ENCODE measurements at places on chromosomes 5 and 9.

GRCh38 chr5:17364987-17365810 lies 132.8 kb upstream of the TAF11L2 start:
- DNase-seq: no peak

GRCh38 chr9:124198331-124198730 lies 59.4 kb upstream of the NEK6 start:
- DNase-seq: no peak

DNA sequence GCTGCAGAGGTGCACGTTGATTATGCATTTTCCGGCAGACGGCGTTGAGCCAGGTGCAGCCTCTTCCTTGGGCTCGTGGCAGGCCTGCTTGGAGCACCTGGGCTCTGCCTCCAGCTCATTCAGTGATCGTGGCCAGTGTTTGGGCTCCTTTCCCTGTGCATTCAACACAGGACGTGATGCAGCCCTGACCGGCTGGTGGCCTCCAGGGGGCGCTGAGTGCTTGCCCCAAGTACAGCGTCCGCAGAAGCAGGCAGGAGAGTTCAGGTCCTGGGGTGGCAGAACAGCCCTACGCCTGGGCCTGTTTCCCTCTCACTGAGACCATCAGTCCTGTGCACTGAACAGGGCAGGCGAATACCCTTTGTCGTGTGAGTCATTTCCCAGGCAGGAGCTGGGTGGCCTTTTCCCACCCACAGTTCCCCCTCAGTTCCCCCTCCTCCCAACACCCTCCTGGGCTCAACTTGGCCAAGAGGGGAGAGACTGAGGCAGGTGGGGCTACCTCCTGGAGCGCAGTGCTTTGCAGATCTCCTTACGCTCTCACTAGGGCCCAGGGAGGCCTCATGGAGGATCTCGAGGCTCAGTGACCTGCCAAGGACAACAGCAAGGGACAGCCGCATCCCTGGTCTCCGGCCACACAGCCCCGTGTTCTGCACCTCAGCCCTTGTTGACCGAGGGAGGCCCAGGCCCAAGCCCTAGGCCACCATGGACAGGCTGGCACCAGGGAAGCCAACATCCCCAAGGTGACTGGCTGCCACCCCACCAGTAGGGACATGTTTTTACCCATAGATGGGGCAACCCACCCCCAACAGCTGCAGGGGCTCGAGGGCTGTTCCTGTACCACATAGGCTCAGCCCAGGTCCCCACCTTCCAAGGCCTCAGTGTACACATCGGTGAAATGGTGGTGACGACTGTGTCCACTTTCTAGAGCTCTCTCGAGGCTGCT lies 52.9 kb downstream of the LRSAM1 start:
- peak; percentile 88 for DNase-seq

GRCh38 chr9:128921881-128922763 lies 1.3 kb downstream of the PHYHD1 start:
- DNase-seq: peak; percentile 74

GRCh38 chr9:124450241-124450924 lies at the start of gene ADGRD2:
Gene ADGRD2, plus strand, starts transcription at chr9:124450451. Its CDS starts 1,216 bp downstream, at chr9:124451667.
- peak; percentile 68 for DNase-seq

Data from iPS DF 6.9 (cell line).